Left renal cortex interstitium (tissue), 4 donors: ENCODE measurements at places on chromosomes 2 and 18.

GRCh38 chr2:168793596-168793995 lies 8.8 kb upstream of the NOSTRIN start:
- DNase-seq, result no peak

DNA sequence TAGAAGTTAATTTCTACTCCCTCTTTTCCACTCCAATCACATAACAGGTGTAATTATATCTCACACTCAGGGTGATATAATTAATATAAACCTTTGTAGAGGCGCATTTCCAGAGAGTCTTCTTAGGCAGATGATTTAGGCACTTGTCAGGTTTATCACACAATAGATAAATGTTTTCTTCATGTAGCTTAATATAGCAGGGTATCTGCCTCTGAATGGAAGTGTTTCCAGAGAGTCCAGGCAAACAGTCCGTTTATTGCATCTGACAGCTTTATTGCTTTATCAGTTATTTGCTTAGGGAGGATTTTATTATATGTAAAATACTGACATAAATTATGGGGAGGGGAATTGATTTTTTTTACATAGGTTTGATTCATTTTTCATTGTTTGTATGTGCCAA lies 766.3 kb downstream of the SLC4A3 start:
- no peak for DNase-seq

DNA sequence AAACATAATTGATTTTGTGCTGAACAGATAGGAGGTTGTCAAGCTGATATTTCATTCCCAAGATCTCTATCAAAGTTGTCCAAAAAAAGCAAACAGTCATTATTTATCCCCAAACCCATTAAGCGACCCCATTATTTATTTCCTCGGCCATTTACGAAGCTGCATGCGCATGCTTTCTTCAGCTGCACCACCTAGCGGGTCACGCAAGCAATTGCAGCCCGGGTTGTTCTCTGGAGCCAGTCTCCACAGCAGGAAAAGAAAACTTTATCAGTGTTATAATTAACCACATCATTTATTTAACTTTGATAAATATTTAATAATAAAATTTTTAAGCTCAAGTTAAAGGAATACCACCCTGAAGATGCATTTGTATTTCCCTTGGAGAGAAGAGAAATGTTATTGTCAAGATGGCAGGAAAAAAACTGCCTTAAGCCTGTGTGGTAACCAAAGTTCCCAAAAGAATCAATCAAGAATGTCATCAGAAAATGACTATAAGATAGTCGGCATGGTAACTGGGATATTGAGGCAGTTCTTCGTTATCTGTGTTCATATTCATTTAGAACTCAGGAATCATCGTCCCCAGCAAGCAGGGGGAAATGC lies 304.7 kb downstream of the FBXO15 start:
- peak; percentile 23 for DNase-seq

- DNase-seq, result peak; percentile 15
These were observed 100.8 kb upstream of the ATP5MC3 start for GRCh38 chr2:175282300-175282699.

- DNase-seq, result no peak
These were observed 24.9 kb upstream of the ALPP start for GRCh38 chr2:232353660-232354059.

GRCh38 chr2:50723286-50723938 lies 308.5 kb downstream of the NRXN1 start:
- no peak for DNase-seq

GRCh38 chr2:112794131-112794733 lies 9.9 kb upstream of the IL1A start:
- DNase-seq, result no peak

DNA sequence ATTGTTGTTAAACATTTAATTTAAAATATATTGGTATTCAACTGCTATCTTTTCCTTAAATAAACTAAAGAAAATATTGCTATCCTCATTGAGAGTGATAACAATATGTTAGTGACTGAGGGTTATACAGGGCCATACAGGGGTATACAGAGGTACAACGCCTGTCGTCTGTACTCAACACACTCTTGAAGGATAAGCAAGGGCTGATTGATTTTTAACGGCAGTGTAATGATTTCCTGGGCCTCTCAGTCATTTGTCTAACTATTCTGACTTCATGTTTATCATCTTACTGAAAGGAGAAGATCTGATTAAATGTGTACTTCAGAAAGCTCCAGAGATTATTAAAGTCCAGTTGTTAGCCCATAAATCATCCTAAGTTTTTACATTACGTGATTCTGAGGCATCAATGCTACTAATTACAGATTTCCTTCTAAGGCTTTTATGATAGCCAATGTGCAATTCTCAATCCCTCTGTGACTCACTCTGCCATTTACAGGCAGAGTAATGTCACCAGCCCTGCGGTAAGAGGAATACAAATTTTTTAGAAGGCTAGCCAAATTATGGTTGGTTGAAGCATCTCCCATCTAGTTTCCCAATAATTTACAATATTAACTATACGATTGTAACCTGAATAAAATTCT lies 893.0 kb upstream of the CHAC2 start:
- no peak for DNase-seq

GRCh38 chr18:78295262-78295661 lies 684.4 kb upstream of the SALL3 start:
- DNase-seq, result no peak

DNA sequence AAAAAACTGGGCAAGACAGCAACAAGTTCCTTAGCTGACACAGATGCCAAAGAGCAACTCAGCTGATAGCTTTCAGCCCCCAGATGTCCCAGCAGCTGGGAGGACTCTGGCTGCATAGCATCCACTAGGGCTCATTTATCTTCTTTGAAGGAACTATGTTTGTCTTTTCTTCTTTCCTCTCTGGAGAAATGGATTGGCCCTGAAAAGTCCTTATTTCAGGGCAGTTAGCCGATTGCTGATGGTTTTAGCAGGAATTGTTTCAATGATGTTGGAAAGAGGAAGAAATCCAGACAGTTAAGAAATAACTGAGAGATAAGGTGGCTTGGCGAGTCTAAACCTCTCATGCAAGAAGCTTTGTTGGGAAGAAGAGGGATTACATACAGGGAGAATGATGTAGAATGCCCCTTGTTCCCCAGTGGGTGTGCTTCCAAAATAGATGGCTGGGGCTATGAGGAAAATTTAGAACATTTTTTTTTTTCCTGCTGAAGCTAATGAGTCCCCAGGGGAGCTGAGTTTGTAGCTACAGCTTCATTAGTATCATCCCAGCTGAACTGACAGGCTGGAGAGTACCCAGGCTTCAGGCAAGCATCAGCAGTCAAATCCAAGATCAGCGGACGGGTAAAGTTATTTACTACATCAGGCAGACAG lies 33.6 kb upstream of the SERPINE2 start:
- no peak for DNase-seq

- DNase-seq, result no peak
These were observed 181.0 kb upstream of the ETAA1 start for GRCh38 chr2:67216103-67216502.

- DNase-seq, result no peak
These were observed 292.0 kb downstream of the CNTNAP5 start for GRCh38 chr2:124316881-124317605.

- DNase-seq, result no peak
These were observed 238.5 kb upstream of the FBXO11 start for GRCh38 chr2:48144777-48145176.

DNA sequence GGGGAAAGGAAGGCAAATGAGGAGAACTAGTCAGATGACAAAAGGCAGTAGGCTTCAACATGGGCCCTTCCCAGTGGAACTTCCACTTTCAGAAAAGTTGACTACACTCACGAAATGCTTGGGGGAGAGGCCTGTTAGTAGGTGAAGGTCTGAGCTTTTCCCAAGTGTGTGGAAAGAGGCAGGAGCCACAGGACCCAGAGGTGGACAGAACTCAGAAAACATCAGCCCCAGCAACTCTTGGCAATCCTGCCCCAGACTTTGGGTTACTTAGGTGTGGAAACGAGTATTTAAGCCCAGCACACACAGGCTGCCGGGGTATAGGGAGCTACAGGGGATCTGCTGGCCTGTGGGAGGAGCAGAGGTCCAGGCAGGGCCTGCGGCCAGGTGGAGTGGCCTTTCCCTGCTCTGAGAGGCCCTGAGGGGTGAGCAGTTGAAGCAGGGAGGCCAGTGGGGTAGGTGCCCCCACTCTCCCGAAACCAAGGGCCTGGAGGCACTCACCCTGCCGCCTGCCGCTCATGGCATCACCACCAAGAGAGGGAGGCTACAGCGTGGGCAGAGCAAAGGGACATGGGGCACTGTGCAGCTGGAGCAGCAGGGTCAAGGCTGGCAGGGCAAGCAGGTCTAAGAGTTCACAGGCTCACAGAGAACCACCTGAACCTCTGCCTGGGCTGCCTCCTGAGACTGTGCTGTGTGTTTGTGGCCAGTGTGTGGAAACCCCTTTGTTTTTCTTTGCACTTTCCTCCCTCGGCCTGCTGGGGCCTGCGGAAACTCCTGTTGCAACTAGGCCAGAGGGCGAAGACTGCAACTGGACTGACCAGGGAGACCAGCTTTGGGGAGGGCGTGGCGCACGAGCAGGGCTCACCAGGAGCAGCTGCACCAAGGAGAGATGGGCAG lies 130.7 kb upstream of the SERTAD2 start:
- no peak for DNase-seq

- DNase-seq, result no peak
These were observed 2041.2 kb upstream of the PIK3C3 start for GRCh38 chr18:39913672-39914366.

DNA sequence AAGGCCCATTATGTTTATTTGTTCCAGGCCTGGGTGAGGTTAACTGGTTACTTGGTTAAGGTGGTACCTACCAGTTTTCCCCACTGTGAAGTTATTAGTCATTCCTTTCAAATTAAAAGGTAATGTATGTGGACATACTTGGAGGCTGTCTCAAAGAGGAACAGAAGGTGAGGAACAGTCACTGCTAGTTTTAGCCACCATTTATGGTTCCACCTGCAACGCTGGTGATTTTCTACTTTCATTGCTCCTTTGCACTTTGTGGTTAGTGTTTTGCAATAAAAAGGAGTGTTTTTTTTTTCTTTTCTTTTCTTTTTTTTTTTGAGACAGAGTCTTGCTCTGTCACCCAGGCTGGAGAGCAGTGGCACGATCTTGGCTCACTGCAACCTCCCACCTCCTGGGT lies 6.1 kb upstream of the ST6GAL2 start:
- no peak for DNase-seq

GRCh38 chr2:150259746-150260145 lies 227.7 kb downstream of the RND3 start:
- DNase-seq, result no peak

DNA sequence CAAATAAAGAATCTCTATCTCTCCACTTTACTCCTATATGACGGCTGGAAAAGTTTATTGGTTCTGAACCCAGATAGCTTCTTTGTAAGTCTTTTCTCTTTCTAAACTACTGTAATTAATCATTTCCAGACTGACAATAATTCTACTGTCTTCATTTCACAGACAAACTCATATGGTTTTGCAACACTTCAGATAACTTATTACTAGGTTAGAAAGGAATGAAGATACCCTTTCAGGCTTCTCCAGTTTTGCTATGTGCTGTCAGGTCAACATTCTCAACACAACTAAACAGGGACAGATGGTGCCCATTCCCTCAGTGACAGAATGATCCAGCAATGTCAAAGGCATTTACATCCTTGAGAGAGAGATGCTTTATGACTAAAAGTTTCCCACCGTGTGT lies 198.5 kb upstream of the ITGA4 start:
- DNase-seq, result no peak

- no peak for DNase-seq
These were observed 7.2 kb upstream of the POLE4 start for GRCh38 chr2:74951211-74951754.

DNA sequence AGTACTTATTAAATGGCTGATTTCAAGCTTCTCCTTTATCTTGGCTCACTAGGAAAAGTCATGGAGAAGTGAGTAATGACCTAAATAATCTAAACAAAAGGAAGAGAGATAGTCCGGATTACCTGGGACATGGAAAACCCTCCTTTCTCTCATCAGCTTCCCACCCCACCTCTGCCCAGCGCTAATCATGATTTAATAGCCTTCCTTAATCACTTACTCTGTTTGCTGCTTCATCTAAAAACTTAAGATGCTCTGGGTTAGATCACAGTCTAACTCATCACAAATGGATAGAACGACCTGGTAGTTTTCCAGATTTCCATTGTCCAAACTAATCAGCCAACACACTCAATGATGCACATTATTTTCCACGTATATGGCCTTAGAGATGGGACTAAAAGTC lies 87.8 kb upstream of the THOC1 start:
- no peak for DNase-seq

DNA sequence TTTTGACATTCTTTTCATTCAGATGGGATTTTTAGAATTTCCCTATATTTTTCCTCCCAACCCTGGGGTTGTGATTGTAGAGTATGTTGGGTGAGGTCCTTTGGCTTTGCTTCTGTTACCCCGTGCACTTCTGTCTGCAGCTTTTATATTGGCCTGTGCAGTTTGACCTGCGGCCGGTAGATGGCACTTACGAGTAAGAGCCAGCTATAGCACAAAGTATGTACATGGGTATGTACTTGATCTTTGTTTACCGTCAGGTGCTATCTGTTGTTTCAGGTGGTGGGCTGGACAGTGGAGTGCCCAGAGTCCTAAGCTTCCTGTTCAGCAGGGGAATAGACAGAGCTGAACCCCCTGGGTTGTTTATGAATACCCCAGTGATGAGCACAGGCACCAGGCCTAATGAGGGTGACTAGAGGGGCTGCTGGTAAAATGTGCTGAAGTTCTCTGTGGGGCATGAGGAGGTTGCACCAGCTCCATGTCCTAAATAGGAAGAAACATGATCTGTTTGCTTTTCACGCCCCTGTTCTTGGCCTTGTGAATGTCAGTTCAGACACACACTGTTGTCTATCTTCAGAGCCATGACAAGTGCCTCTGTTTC lies 58.9 kb upstream of the THUMPD2 start:
- no peak for DNase-seq

DNA sequence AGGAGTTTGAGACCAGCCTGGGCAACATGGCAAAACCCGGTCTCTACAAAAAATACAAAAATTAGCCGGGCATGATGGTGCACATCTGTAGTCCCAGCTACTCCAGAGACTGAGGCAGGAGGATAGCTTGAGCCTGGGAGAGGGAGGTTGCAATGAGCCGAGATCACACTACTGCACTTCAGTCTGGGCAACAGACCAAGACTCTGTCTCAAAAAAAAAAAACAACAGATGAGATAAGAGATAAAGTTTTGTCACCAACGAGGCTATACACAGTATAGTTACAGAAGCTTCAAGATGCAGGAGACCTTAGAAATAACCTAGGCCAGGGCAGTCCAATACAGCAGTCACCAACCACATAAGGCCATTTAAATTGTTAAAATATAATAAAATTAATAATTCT lies 9.4 kb downstream of the FAM124B start:
- DNase-seq, result no peak
